ENCODE measurements at places on chromosomes 4 and X.
A peak's percentile ranks its signal among the peaks of the same experiment; 100 is the strongest.

- DNase-seq, result no peak
Observed at GRCh38 chr4:16119981-16120380, 36.2 kb upstream of the PROM1 start.

DNA sequence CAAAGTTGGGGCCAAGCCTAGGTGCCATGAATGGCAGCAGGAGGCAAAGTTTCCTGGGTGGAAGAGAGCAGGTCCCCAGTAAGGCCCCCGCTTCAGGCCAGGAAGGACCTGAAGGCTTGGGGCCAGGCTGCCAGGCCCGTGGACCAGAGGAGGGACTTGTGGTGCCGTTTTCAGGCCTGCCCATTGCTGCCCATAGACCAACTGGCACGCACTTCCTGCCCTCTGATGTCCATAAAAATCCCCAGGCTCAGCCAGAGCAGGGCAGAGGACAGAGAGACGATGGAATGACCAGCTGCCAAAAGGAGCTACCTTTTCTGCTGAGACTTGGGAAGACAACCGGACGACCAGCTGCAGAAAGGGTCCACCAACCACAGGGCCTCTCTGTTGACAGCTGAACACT, 1205.5 kb downstream of the ARAP2 start:
- no peak for DNase-seq

- DNase-seq, result no peak
Observed at GRCh38 chr4:5631352-5632065, 76.8 kb downstream of the EVC2 start.

DNA sequence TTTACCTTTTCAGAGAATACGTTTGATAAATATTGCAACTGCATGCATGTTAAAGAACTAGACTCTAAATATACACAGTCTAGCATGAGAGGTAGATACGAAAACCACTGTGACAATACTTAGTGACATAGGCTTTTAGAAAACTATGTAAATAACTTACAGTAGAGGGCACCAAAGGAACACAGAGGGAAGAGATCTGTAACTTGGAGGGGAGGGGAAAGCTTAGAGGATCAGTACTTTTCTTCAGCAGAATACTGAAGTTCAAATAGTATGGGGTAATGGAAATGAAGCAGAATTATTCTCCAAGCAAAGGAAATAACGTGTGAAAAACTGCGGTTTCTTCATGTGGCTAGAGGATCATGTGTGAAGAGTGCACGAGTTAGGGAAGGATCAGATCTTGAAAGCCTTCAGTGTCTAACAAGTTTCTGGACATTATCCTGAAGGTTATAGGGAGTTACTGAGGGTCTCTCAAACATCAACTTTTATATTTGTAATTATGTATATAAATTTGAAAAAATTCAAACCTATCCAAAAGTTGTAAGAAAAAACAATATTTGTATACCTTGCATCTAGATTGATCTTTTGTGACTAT, 264.3 kb downstream of the NPFFR2 start:
- peak; percentile 47 for DNase-seq

DNA sequence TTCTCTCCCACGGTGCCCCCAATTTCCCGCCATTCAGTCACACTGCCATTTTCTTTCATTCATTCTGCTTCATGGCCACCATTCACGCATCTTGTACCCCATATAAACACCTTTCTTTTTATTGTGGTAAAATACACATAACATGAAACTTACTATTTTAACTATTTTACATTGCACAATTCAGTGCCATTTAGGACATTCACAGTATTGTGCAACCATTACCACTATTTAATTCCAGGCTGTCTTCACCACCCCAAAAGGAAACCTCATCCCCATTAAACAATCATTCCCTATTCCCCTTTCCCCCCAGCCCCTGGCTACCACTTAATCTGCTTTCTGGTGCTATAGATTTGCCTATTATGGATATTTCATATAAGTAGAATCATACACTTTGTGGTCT, 15.9 kb downstream of the SPACA5 start:
- no peak for DNase-seq

DNA sequence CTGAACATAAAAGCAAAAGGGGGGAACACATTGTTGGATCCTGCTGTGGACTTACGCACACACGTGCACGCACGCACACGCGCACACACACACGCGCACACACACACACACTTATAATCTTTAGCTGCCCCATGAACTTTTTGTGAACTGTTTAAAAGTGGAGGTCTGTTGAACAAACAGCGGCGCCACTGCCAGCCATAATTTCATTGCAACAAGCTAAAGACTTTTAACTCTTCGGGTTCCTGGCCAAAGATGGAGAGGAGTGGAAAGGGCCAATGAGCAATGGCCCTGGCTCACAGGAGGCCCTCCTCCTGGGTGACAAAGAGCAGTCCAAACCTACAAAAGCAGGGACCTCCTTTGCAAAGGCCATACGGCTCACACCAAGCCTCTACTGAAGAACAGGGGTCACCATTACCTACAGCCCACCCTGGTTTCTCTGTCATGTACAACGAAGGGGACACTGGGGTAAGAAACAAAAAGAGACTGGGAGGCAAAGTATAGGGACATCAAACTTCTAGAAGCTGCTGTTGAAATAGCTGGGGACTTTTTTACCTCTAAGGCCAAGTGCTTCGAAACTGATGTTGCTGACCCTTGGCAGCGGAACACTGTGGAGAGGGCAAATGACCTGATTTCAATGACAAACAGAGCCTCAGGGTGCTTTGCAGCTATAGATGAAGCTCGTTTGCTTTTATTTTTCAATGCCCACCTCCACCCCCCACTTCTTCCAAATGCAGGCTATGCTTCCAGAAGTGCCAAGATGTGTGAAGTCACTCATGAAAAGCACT, 16.7 kb downstream of the BCOR start:
- no peak for DNase-seq

DNA sequence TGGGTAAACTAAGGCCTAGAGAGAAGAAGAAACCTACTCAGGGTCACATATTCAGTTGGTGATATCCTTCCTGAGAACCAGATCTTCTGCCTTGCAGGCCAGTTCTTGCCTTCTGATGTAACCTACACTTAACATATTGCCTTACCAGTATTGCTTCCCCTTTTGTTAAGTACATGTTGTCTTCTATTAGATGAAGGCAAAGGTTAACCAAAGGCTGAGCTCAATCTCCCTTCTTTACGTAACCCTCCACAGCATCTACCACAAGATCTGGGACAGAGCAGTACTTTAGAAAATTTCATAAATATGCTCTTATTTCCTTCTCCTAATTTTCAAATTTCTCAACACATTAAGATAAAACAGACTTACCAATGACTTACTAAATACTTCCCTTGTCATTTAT, 474.4 kb downstream of the SH2D1A start:
- no peak for DNase-seq

- DNase-seq, result no peak
Observed at GRCh38 chr4:181289198-181289597, 954.0 kb upstream of the TENM3 start.

DNA sequence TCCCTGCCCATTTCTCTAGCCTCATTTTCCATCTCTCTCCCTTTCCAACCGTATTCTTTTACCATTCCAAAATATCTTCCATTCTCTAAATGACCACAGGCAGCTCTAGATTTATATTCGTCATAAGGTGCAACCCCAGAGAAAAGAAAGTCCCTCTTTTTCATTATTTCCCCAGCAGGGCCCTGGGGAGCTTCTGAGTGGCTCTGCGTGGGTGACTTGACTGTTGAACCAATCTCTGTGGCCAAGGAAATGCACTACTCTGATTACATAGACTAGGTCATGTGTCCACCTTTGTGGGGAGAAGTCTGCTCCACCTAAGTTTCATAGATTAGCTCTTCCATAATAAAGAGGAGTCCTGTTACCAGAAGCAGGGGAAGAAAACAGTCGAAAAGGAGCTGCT, 51.4 kb downstream of the ATOH1 start:
- no peak for DNase-seq

DNA sequence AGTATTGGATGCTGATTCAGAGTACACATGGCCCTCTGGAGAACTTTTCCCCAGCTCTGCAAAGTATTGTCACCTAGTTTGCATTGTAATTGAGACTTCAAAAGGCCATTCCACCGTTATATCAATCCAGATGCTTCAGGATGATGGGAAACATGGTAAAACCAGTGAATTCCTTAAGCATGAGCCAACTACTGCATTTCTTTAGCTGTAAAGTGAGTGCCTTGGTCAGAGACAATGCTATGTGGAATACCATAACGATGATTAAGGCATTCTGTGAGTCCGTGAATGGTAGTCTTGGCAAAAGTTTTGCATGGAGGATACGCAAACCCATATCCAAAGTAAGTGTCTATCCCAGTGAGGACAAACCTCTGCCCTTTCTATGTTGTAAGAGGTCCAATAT, 355.2 kb downstream of the DCAF12L2 start:
- DNase-seq, result no peak

DNA sequence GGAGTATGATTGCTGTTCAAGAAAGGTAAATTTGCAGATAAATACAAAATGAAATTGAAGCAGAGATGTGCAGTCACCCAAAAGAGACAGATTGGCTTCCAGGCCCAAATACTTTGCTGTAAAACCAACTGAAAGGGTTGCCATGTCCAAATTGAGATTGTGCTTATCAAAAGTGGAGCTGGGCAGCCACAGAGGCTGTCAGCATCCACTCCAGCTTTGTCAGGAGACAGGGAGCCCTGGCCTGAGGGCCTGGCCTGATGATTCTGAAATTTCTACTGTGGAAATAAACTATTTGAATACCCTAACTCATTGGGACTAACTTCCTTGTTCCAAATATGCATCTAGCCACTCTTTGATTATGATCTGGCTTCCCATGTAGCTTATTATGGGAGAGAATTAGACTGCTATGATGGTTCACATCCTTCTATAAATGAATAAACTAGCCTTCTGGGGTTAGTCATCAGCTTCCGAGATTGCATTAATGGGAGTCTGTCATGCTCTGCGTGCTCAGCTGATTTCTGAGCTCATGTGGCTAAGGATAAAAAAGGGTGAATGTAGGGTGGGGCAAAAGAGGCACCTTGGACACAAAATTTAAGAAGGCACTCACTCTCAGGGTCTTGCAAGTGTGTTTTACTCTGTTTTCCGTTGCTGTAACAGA, 48.2 kb downstream of the SLC34A2 start:
- peak; percentile 45 for DNase-seq

GRCh38 chr4:63563288-63564014, 845.8 kb downstream of the TECRL start:
- DNase-seq, result no peak

DNA sequence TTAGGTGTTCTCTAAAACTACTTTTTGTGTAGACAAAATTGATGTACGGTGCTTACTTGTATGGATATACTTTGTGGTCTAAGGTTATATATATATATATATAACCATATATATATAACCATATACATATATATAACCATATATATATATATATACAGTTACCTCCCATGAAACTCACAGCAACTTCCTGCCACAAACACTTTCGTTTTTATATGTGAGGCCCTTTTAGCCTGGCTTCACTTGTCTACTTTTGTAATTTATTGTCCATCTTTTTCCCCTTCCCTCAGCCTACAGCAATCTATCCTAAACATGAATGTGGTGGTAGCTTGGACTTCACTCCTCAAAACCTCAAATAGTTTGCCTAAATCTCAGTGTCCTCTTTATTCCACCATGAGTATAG, 72.8 kb upstream of the NPFFR2 start:
- no peak for DNase-seq

GRCh38 chr4:57490520-57491255, 380.5 kb upstream of the IGFBP7 start:
- peak; percentile 16 for DNase-seq

GRCh38 chr4:176971576-176972115, 178.9 kb upstream of the VEGFC start:
- DNase-seq, result no peak

- DNase-seq, result no peak
Observed at GRCh38 chrX:15200871-15201270, 69.0 kb downstream of the ASB9 start.

- DNase-seq, result no peak
Observed at GRCh38 chr4:70915874-70916559, 13.8 kb downstream of the MOB1B start.

GRCh38 chr4:2608291-2608690, 71.8 kb downstream of the FAM193A start:
- DNase-seq, result no peak

DNA sequence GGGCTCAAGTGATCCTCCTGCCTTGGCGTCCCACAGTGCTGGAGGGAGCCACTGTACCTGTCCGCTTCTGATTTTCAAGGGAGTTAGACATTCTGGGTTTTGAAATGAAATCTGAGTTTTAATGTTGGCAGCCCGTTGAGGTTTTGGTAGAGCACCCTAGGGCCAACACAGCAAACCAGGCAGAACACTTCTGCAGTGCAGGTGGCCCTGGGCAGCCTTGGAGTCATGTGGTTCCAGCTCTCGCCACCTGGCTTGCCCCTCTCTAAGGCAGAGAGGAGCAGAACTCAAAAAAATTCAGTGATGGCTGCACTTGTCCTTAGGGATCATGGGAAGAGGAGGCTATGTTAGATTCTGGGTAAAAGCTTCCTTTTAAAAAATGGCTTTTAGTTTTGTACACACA, 74.9 kb downstream of the CLDN34 start:
- no peak for DNase-seq

- peak; percentile 88 for DNase-seq
Observed at GRCh38 chr4:139554893-139555704, 920 bp downstream of the SETD7 start.

GRCh38 chrX:15745179-15745578, 7.1 kb downstream of the CA5B start:
- DNase-seq, result no peak

- DNase-seq, result no peak
Observed at GRCh38 chr4:3669553-3669949, 96.6 kb upstream of the ADRA2C start.

DNA sequence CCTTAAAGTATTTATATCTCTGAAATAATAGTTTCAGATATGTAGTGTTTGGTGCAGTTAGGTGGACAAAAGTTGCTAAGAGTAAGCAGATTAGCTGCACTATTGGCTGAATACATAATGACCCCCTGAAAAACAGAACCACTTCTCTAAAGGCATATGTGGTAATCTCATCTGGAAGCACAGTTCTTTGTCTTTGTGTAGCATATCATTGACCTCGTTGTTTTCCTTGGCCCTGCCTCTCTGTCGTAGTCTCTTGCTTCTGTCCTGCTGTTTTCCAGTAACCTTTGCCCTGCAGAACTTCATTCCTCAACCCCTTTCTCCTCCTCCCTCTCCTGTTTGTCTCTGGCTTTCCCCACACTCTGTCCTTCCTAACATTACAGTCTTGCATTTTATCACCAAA, 41.4 kb downstream of the JADE3 start:
- no peak for DNase-seq

GRCh38 chr4:36230534-36230933, 13.8 kb downstream of the ARAP2 start:
- DNase-seq, result no peak

- no peak for DNase-seq
Observed at GRCh38 chrX:51917604-51918003, 24.2 kb downstream of the MAGED1 start.

DNA sequence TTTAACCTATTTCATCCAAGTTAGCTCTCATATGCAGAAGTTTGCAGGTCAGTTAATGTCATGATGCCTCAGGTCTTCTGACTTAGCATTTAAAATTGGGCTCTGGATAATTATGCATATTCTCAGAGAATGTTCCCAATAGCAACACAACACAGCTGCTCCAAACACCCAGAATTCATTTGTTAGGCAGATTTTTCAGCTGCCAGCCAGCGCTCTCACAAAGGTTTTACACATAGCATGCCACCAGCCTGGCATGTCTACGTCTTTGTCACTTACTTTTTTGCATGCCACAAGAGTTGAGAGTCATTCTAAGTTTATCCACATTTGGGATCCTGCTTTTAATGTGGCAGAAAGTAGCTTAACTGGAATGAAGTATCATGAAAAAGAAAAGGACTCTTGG, 84.8 kb downstream of the LIMCH1 start:
- DNase-seq, result no peak
